ENCODE measurements at places on chromosomes 16 and 17. TPM values are rescaled to one million over a fixed set of nuclear protein-coding genes. Genes with fewer than 3 reads are reported as not detected.

DNA sequence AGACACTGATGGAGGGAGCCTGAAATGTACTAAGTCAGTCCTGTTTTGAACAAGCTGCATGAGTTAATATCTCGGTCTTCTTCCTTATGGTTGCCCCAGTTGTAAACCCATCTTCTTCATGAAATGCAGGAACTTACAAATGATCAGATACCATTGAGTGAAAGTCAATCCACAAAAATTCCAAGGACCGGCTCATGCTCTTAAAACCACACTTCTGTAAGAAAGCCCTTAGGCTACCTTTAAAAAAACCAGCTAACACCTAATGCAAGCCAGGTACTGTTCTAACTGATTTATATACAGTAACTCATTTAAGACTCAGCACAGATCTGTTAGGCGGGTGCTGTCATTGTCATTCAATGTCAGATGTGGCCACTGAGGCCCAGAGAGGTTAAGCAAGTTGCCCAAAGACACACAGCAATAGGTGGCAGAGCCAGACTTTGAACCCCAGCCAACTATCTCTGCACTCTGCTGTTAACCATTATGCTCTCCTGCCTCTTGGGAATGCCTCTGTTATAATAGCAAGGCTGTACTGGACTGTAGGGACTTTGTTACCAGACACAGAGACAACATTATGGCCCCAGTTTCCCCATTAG is 93.4 kb downstream of the C16orf95 start:
- no peak for DNase-seq

Gene TBC1D3K
- total RNA-seq: not detected

Gene HLF
- 0.26 TPM for total RNA-seq

Gene FBXL16
- 0.64 TPM for total RNA-seq

Gene GLTPD2
- not detected for total RNA-seq

DNA sequence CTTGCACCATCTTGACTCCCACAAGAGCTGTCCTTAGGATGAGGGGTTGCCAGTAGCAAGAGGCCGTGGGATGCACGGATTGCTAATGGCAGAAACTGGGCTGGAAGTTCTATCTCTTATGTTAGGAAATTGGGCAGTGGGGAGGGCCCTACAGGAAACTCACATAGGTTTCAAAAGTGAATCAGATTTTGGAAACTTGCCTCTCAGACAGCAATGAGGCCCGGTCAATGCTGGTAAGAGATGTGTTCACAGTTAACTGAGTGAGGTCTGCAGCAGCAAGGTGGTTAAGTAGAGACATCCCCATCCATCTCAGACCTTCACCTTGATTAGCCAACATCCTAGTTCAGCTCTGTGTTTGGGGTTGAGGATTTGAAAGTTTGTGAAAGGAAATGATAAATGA is 164.7 kb downstream of the ABCA8 start:
- no peak for DNase-seq

GRCh38 chr16:89409161-89409711 is 81.1 kb downstream of the ANKRD11 start:
- DNase-seq: peak; percentile 75

DNA sequence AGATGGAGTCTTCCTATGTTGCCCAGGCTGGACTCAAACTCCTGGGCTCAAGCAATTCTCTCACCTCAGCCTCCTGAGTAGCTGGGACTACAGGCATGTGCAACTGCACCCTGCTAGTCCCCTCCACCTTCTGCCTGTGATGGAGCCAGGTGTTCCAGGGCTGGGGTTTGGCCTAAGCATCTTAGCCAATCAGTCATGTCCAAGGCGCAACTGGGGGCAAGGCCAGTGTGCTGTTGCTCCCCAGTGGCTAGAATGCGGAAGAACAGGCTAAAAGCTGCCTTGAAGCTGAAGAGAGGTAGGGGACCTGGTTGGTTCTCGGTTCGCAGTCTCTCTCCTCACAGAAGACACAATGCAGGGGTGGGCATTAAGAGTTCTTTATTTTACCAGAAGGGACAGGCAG is 18.6 kb downstream of the FLOT2 start:
- DNase-seq: peak; percentile 59

DNA sequence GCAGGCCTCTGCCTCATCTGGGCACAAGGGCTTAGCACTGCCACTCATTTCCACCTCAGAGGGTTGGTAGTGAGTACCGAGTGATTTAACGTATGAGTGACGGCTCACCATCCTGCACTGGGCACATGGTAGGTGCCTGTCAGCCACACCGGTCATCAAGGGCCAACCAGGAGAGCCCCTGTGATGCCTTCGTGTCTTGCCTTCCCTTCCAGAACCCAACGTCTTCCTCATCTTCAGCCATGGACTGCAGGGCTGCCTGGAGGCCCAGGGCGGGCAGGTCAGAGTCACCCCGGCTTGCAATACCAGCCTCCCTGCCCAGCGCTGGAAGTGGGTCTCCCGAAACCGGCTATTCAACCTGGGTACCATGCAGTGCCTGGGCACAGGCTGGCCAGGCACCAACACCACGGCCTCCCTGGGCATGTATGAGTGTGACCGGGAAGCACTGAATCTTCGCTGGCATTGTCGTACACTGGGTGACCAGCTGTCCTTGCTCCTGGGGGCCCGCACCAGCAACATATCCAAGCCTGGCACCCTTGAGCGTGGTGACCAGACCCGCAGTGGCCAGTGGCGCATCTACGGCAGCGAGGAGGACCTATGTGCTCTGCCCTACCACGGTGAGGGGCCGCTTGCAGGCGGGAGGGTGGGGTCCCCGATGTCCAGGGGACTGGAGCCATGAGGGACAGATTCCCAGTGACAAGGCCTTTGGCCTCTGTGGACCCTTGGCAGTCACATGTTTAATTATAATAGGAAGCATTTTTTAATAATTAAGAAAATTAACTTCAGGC is 37.1 kb downstream of the MRC2 start:
- no peak for DNase-seq

Gene SLC35G6
- not detected for total RNA-seq

Gene CALB2
- total RNA-seq: 2.2 TPM

GRCh38 chr16:26614237-26614841 is 452.4 kb upstream of the C16orf82 start:
- no peak for DNase-seq

Gene SGSH
- total RNA-seq: 9.6 TPM

Gene CSF3
- total RNA-seq: under 0.01 TPM

Gene CLDN7
- total RNA-seq: 546 TPM

DNA sequence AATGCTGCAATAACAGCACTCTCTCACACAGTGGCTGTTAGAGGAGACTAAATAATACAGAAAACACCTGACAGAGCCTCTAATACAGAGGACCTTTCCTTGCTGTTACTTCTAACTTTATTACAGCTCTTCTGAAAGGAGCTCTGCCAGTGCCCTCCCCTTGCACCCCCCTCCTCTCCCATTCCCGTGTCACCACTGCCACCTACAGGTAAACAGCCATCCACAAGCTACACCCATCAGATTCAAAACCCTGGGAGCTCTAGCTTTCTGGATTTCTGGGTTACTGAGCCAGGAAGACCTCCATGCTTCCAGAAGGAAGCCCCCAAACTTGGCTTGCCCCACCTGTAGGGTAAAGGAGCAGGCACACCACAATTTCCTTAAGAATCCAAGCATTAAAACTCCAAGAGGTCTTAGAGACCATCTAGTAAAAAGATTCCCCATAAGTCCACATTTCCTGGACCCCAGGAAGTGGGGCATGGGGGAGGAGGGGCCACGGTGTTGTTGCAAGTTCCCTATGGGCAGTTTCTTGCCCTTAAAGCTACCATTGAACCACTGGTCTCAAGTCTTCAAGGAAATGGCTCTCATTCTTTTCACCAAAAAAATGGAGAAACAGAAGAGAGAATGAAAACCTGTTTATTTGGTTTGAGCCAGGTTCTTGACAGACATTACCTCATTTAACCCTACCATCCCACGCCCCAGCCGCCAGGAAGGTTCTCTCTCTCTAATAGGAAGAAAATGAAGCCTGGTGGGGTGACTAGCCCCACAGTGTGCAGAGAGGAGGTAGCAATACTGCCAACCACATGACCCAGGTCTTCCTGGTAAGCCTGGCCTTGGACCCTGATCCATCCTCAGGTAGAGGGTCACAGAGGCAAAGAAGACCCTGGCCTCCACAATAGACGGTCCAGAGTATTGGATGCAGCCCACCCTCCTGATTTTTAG is 52.8 kb downstream of the TOM1L2 start:
- peak; percentile 68 for DNase-seq

DNA sequence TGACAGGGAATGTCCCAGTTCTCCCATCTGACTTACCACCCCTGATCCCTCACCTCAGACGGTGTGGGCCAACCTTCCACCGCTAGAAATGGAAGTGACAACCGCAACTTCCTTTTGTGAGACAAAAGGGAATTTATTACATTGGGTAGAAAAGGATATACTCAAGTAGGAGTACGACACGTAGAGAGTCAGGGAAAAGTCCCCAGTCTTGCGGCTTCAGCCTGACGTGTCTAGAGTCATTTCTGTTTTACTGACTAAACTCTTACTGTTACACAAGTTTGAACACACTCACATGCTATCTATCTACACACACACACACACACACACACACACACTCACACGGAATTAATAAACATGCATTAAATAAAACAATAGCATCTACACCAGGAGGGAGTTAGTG is 178.9 kb downstream of the COPRS start:
- DNase-seq: no peak

DNA sequence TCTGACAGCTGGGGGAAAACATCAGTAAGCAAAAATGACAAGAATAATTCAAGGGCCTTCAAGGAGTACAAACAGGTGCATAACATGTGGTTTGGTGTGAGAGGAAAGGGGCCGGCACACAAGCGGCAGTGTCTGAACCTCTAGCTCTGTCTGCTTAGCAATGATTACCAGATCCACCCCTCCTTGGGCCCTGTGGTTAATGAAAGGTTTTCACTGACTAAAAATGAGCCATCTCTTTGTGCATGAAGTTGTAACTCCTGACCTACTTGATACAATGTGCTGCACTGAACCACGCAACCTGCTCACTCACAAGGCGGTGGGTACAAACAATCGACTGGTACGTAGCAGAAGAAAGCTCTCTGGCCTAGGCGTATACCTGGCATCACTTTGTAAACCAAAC is 15.1 kb downstream of the FAM117A start:
- no peak for DNase-seq

DNA sequence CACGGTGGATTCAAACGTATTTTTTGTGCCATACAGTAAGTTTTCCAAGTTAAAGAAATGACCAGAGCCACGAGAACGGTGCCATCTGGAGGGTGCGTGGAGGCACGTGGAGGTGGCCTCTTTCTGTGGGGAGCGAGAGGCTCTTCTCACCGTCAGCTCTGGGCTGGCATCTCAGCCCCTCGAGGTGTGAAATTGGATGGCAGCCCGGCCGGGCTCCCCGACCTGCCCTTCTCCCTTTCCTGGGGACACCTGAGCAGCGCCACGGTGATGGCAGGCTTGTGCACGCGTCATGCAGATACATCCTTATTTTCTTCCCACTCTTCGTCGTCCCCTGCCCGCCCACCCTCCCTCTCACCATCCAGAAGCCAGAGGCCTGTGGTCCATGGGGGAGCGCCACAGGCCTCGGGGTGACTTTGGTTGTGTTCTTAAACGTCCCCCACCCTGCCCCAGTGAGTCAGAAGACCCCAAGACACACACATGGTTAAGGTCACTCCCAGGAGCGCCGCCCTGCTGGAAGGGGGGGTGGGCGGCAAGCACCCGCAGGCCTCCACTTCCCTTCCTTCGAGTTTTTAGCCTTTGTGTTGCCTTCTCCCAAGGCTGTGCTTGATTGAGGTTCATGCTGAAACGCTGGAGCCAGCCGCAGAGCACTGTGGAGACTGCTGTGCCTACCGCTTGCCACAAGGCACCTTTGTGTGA is 109.4 kb downstream of the BANP start:
- DNase-seq: no peak

- DNase-seq: no peak
Measured at GRCh38 chr17:45374501-45374900, 57.7 kb upstream of the MAP3K14 start.

DNA sequence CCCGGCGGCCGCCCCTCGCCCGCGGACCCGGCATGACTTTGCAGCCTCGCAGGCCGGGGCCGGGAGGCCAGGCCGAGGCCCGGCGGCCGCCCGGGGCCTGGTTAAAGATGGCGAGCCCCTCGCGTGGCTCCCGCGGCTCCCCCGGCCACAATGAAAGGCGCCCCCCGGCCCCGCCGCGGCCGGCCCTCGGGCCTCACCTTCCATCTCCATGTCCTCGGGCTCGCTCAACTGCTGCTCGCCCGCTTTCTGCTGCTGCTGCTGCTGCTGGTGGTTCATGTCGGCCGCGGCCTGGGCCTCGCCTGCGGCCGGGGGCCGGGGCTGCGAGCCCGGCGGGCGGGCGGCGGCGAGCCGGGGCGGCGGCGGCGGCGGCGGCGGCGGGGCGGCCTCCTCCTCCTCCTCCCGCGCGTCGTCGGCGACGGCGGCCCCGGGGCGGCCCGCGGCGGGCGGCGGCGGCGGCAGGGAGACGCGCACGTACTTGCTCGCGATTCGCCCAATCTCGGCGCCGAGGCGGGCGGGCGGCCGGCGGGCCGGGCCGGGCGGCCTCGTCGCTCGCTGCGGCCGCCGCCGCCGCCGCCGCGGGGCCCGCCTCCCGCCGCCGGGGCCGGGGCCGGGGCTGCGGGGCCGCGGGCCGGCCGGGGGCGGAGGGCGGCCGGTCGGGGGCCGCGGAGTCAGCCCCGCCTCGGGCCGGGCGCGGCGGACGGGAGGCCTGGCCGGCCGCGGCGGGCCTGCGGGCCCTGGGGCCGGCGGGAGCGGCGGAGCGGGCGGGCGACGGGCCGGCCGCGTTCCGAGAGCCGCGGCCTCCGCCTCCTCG is 491 bp downstream of the USP7 start:
- no peak for DNase-seq

DNA sequence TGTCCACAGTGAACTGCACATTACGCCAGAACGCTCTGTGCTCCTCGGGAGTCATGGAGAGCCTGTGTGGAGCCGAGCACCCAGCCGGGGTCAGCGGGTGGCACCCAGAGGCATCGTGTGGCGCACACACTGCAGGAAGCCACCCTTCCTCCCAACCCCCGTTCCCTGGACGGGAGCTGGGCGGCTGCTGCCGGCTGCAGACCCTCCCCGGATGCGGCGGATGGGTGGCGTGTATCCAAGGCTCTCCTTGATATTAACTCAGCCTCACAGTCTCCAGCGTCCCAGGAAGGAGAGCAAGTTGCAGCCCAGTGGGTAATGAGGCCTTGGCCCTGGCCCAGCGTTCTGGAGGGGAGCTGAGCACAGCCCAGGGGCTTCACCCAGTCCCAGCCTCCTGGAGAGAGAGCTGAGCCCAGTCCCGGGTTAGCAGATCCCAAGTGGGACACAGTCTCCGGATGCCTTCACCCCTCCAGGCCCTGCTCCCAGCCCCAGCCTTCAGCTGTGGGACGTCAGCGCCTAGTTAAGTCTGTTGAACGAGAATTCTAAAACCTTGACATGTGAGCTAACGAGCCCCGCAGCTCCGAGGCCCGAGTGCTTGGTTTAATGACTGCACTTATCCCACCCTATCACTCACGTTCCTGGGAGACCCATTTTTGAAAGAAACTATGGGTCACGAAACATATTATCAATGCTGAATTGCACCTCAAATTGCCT is 86.6 kb downstream of the TBC1D16 start:
- no peak for DNase-seq

DNA sequence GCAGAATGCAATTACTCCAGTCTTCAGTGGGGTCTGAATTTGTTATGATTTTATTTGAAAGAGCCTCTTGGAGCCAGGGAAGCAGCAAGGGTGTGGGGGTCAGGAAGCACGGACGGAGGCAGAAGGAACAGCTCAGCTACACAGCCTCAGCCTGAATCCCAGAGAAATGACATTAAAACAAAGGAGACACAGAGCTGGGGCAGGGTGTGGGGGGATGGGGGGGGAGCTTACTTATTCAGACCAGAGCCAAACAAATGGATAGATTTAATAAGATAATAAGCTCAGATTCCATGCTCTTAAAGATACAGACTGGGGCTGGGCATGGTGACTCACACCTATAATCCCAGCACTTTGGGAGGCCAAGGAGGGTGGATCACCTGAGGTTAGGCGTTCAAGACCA is 195.3 kb downstream of the ZNF423 start:
- no peak for DNase-seq

GRCh38 chr17:5583426-5584382 is 605 bp downstream of the NLRP1 start:
- peak; percentile 15 for DNase-seq
